Mesenchymal stem cell (in vitro differentiated cells and primary cell): ENCODE measurements at places on chromosomes 12 and 14.
A peak's percentile ranks its signal among the peaks of the same experiment; 100 is the strongest.

DNA sequence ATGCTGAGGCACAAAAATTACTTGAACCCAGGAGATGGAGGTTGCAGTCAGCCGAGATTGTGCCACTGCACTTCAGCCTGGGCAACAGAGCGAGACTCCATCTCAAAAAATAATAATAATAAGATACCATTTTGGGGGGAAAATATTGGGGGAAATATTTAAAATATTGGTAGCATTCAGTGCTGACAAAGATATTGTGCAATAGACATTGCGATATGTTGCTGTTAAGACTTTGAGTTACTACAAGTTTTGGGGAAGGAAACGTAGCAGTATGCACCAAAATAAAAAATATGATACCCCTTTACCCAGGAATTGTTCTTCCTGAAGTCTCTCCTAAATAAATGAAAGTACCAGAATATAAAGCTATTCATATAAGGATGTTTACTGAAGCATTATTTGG is 37.7 kb upstream of the MYBPC1 start:
- DNase-seq = no peak

GRCh38 chr14:65228436-65228835 is 126.1 kb upstream of the MAX start:
- no peak for DNase-seq

- DNase-seq = peak; percentile 26
Observed at GRCh38 chr14:91252871-91253794, 8.6 kb upstream of the GPR68 start.

DNA sequence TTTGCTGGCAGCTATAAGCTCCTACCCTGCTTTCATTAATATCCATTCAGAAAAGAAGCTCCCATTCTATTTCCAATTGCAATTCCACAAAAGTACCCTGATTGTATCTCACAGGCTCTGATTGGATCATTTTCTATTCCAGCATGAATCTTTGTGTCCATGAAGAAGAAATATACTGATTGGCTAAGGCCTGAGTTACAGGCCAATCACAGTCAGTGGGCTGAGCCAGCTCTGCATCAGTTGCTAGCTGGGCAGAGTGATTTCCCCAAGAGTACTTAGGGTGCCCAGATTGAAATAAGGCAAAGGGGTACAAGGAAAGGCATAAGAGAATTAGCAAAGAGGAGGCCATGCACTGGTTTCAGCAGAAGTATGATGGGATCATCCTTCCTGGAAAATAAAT is 14.4 kb downstream of the ART4 start:
- peak; percentile 25 for DNase-seq

DNA sequence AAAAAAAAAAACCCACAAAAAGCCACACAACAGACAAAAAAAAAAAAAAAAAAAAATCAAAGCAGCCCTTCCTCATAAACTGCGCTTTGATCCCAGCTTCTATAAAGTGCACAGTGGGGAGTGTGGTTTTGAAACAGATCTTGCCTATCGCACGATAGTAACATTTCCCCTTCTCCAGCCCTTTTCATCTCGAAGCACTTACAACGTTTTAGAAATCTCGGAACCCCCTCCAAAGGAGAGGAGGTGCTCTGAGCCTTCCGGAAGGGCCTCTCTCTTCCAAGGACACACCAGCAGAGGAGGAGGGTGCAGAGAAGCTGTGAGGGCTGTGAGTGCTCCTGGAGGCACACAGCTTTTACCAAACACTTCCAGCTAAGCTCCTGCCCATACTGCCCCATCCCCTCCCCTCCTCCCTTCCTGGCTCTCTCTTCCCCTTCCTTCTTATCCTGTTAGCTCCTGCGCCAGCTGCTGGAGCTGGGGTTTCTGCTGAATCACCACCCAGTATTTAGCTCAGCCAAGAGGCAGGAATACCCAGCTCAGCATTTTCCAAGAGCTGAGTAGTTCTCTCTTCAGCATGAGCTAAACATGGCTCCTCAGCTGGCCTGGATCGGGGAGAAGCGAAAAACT is 28.4 kb downstream of the SLC7A8 start:
- peak; percentile 89 for DNase-seq

GRCh38 chr14:52079239-52079959 is 10.5 kb upstream of the NID2 start:
- DNase-seq = peak; percentile 72

GRCh38 chr12:27730097-27730588 is 19.5 kb downstream of the MRPS35 start:
- DNase-seq = no peak

- no peak for DNase-seq
Observed at GRCh38 chr12:67741270-67741669, 92.7 kb downstream of the DYRK2 start.

GRCh38 chr12:110763583-110763982 is 20.9 kb upstream of the PPP1CC start:
- DNase-seq = no peak

GRCh38 chr12:80291108-80291754 is 152.8 kb upstream of the PTPRQ start:
- DNase-seq = peak; percentile 4

DNA sequence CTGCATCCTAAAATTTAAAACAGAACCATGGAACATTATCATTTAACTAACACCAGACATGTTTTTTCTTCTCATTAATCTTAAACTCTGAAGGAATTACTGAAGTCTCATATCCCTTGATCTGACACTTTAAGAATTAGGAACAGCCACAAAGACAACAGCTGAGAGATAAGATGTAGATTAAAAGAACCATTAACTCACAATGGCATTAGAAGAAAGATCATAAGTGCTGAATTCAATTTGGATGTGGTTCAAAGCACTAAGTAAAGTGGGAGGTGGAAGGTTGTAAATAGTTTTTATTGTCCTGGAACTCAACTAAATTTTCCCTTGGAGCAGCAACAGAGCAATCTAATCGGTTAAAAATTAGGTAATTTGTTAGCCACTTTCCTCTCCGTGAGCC is 199.0 kb upstream of the ATP2B1 start:
- DNase-seq = no peak

GRCh38 chr14:65299826-65300225 is 112.7 kb upstream of the FUT8 start:
- DNase-seq = no peak

GRCh38 chr12:94812345-94812744 is 162.0 kb upstream of the TMCC3 start:
- no peak for DNase-seq

DNA sequence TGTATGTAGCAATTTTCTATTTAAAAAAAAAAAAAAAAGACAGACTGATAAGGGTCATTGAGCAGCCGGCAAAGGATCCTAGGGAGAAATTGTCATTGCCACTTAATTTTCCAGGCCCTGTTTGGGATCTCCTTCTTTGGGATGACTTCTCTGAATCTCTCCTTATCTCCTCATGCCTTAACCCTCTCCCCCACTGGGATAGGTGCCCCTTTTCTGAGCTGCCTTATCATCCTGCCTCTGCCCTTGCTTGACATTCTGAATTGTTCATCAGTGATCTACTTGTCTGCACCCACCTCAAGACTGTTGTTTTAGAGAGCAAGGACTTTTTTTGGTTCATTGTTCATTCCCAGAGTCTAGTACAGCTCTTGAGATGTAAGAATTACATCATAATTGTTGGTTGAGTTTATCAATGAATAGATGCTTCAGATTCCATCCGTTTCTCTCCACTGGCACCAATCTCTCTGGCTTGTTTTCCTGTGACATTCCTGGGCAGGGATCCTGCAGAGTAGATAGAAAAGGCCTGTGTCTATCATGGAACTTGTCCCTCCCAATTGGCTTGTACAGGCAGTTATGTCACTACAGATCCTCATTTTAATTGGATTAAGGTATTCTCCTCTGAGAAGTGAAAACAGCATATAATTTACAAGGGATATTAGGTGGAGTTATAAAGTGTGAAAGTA is 42.6 kb downstream of the SOCS2 start:
- no peak for DNase-seq

- DNase-seq = no peak
Observed at GRCh38 chr14:71698673-71699072, 233.6 kb upstream of the RGS6 start.

DNA sequence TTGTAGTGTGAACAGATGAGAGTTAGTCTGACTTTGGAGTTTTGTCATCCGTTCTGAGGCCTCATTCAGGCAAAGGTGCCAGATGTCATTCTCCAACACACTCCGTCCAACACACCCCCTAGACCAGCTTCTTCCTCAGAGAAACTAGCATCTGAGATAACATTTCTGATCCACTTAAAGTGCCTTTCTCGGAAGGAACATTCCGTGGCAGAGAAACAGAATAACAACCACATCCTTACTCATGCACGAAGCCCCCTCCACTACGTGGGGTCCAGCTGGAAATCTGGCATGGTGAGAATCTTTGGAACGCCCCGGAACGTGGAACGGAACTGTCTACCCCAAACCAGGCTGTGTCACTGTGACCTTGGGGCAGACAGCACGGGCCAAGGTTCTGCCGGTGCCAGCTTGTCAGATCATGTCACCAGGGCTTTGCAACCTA is 17.0 kb upstream of the BCL7A start:
- no peak for DNase-seq

- peak; percentile 98 for DNase-seq
Observed at GRCh38 chr12:124545508-124546418, 21.6 kb downstream of the NCOR2 start.
